Left colon (tissue), 2 donors: ENCODE measurements at places on chromosomes 11 and 22.

- DNase-seq, result no peak
These were observed 2.3 kb downstream of the B3GAT1 start for GRCh38 chr11:134409552-134410429.

DNA sequence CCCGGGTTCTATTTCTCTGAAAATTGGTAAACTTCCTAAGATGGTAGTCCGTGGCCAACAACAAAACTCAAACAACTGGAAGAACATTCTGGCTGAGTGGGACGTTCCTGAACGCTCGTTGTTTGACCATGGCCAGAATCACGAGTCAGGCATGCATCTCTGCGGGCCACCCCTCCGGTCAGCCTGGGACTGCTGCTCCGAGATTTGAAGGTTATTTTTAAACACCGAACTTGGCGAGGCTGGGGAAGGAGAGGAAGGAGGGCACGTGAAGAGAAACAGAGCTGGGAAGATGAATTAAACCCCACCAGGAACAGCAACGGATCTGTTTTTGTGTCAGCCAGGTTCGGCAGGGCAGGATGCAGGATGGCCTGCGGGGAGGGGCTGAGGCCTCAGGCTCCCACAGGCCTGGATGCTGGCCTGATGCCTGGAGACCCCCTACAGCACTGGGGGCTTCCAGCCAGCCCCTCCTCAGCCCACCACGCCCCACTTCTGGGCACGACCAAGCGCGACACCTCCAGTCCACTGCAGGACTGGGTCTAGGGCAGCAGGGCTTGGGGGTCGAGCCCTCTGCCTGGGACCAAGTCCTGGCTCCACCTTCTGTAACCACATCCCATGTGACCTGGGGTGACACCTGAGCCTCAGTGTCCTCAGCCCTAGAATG, 5.1 kb downstream of the SHISAL1 start:
- peak; percentile 62 for DNase-seq

- DNase-seq, result no peak
These were observed 164.6 kb downstream of the MN1 start for GRCh38 chr22:27636716-27637508.

- no peak for DNase-seq
These were observed 17.9 kb downstream of the RBM4B start for GRCh38 chr11:66659763-66660162.

DNA sequence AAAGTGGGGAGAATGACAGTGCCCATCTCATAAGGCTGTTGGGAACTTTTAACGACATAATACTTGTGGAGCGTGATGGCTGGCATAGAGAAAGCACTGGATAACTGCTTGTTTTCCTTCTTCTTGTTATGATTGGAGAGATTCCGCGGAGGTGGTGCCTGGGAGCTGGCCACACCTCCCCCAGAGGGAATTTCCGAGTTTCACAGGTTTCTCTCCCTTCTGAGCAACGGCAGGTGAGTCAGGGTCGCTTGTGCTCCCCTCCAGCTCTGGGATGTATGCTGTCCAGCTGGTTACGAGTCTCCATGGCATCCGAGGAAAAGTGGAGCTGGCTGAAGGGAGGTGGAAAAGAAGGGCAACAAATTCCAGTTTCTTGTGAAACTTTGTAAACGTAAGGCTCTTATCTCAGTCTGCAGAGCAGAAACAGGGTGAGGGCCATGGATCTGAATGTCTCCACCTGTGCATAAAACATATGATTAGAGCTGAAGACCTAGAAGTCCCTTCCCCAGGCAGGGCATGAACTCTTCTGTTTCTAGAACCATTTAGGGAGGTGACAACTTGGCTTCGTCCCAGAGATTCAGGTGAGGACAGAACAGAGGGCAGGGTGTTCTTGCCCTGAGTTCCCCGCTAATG, 10.0 kb upstream of the PLET1 start:
- DNase-seq, result no peak

GRCh38 chr11:132093536-132094259, 723.3 kb downstream of the NTM start:
- no peak for DNase-seq

GRCh38 chr11:102476812-102477211, 24.2 kb upstream of the TMEM123 start:
- peak; percentile 85 for DNase-seq

DNA sequence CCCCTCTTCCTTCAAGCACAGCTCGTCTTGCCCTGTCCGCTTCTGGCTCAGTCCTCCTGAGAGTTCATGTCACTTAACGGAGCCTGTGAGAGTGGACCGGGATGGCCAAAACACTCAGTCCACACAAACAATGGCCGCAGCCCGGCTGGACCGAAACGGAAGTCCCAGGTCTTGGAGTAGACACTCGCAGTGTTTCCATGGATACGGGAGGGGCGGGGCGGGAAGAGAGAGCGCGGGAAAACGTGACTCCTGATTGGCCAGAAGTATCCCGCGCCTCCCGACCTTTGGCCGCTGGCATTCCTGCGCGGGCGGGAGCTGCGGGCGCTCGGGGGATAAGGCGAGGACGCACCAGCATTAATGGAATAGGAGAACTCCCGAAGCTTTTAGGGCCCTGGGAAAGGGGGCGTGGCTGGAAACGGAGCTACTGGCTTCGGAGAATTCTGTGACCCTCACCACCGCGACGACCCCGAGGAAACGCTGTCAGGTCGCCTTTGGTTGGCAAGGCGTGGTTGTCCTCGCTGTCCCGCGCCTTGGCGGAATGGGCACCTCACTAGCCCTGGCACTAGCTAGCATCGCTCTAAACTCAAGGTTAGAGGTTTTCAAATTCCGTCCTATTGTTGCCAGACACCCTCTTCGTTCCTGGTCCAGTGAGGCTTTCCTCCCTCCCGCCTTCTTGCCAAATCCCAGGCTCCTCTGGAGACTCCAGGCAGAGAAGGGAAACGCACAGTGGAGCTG, at the start of the genes NLRP14 and ZNF214:
Gene NLRP14 (plus strand): TSS at position 297 of the 735 bp plus-strand sequence. CDS start 18,108 bp downstream, outside the sequence.
Gene ZNF214 (minus strand): TSS at position 164 of the 735 bp plus-strand sequence. CDS start 17,511 bp downstream, outside the sequence.
- DNase-seq, result peak; percentile 95

DNA sequence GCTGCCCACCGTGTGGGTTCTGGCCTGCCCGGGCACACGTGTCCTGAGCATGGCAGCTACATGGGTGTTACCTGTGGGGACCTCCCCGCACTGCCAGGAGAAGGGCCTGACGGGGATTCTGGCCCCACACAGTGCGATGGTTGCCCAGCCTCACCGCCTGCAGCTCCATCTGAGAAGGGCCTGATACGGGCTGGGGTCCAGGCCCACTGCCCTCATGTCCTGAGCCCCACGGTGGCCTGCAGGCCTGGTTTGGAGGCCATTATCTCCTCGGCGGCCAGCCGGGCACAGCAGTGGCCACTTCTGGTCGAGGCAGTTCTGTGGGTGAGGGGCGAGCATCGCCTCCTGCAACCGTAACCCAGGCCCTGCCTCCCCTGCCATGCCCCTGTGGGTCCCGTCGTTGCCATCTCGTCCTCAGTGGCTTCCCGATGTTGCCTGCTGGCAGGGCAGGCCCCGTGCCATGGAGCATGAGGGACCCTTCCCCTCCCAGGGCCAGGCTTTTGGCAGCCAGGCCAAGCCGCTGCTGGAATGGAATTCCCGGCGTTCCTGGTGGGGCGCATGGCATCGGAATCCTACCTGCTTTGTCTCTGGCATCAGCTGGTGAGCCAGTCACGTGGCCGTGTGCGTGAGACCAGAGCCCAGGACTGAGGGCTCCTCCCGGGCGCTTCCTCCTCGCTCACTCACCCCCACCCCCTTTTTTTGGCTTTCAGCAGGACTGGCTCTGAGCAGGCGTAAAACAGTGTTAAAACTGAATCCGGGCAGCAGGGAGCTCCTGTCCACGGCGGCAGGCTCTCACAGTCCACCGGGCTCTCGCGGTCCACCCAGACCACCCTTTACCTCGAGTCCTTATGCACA, 71.9 kb upstream of the PPARA start:
- no peak for DNase-seq

DNA sequence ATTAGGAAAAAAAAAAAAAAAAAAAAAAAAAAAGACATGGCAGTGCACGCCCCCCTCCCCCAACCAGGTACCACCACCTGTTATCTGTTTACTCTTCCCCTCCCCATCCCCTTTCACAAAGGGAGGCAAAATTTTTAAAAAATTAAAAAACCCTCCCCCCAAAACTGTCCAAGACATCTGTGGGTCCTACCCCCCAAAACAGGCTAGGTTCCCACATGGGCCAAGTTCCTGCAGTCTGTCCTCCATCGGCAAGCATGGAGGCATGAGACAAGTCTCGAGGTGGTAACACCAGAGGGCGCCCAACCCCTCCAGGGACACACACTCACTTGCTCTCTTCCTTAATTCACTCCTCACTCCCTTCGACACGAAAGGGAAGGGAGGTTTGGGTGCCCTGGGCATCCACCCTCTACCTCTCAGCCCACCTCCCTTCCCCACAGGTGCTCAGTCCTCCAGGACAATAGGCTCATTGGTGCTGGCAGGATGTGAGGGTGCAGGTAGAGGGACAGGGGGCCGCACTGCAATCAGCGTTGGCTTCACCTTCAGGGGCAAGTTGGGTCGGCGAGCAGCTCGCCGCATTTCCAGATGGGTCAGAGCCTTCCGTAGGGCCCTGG, 2.2 kb upstream of the TUT1 start:
- peak; percentile 92 for DNase-seq

DNA sequence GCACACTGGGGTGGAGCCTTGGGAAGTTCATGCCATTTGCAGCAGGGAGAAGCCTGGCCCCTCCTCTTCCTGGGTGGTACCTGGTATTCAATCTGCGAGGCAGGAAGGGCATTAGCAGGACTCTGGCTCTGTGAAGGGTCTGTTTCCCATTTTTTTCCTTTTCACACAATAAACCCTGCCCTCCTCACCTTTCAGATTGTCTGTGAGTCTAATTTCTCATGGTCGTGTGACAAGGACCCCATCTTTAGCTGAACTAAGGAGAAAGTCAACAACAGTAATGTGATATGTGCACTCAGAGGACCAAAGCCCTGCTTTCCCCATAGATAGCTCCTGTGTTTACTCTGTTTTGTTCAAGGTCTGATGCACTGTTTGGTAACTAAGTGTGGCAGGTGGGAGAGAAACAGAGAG, 26.6 kb upstream of the CASP4 start:
- no peak for DNase-seq

GRCh38 chr11:96827164-96827563, 437.4 kb downstream of the JRKL start:
- no peak for DNase-seq

GRCh38 chr11:123562829-123563228, 91.6 kb downstream of the SCN3B start:
- no peak for DNase-seq

DNA sequence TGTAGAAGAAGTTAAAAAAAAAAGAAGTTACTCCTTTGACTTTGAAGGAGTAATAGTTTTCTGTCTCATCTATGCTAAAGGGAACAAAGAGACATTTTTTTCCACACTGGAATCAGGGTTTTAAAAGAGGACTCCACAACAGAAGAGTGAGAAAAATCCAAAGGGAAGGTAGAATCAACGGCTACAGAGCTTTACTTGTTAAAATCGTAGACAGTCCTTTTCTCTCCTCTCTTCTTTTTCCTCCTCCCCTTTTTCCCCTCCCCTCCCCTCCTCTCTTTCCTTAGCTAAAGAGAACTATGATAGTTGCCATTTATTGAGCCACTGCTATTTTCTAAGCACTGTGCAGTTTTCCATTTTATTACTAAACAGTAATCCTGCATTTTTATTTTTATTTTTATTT, 29.2 kb downstream of the DDIAS start:
- DNase-seq, result no peak

GRCh38 chr11:58958500-58958899, 19.2 kb downstream of the GLYATL1 start:
- DNase-seq, result no peak

- no peak for DNase-seq
These were observed 27.0 kb downstream of the MPPED1 start for GRCh38 chr22:43438666-43439347.

GRCh38 chr11:85902353-85902752, 47.2 kb downstream of the CCDC83 start:
- no peak for DNase-seq

DNA sequence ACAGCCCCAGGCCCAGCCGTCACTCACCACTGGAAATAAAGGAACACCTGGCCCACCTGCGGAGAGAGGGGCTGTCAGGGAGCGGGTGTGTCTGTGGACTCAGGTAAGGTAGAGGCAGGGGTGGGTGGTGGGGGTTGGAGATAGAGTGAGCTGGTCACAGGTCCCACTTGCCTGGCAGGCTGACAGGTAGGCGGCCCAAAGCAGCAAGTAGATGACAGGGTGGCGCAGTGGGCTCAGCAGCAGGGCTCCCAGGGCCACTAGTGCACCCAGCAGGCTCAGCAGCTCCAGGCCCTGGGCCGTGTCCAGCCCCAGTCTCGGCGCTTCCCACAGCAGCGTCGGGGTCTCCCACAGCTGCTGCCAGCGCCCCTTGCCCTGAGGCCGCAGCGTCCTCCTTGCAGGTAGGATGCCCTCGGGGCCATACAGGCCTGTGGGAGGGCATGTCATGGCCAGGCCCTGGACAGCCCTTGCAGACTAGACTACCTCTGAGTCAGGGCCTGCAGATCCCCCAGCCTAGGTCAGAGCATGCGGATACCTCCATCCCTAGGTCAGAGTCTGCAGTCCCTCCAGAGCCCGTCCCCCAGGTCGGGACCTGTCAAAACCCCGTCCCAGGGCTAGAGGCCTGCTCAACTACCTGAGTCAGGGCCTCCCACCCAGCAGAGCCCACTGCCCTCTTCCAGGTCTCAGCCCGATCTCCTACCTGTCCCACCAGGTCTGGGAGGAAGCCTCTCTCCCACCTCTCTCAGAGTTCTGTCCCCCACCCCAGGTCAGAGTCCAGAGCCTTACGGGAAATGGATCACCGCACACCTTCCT, 686 bp downstream of the LMF2 start:
- DNase-seq, result peak; percentile 49

DNA sequence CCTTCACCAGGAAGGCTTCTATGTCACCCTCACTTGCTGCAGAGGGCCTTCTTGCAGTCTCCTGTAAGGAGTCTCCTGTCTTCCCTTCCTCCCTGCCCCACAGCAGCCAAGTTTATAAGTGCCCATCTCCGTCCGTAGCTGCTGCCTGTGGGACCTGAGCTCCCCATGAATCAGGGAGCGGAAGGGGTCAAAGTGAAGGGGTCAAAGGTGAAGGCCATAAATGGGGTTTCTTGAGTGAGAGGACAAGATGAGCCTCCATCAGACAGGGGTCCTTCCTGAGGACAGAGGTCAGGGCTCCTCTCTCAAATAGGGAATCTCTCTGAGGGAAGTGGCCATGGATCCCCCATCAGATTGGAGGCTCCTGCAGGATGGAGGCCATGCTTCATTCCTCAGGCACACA, 44.4 kb downstream of the ARRB1 start:
- no peak for DNase-seq

DNA sequence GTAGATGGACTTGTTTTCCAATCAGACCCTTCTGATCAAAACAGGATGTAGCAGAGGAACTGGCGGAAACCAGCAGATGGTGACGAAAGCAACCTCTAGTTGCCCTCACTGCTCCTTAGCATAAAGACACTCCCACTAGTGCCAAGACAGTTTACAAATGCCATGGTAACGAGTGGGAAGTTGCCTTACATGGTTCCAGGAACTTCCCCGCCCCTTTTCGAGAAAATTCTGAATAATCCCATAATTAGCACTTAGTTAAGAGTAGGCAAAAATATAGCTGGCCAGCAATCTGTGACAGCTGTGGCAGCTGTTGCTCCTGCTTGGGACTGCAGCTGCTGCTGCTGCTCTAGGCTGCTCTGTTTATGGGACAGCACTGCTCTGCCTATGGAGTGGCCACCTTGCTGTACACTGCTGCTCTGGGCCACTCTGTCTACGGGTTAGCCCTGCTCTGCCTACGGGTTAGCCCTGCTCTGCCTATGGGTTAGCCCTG, 33.4 kb upstream of the SORL1 start:
- no peak for DNase-seq
